Cerebellar nuclear complex (tissue), 1 donor: ENCODE measurements at places on chromosomes 5 and 9.

- no peak for DNase-seq
Measured at GRCh38 chr5:109099081-109099480, 310.7 kb downstream of the PJA2 start.

- no peak for DNase-seq
Measured at GRCh38 chr9:8890695-8891094, 1091.1 kb upstream of the DMAC1 start.

DNA sequence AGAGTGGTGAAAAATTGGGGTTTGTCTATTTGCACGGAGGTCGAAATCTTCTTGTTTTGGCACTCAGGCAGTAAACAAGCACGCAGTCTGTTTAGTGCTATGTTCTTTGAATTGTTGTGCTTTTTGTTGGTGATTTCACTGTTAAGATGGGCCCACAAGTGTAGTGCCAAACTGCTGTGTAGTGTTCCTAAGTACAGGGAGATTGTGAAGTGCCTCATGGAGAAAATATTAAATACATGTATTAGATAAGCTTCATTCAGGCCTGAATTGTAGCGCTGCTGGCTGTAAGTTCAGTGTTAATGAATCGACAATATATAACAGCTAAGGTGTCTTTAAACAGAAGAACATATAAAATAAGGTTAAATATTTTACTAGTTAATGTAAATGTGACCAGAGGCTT, 17.3 kb downstream of the SREK1 start:
- DNase-seq, result no peak

GRCh38 chr9:131791542-131792254, 51.8 kb upstream of the RAPGEF1 start:
- no peak for DNase-seq

DNA sequence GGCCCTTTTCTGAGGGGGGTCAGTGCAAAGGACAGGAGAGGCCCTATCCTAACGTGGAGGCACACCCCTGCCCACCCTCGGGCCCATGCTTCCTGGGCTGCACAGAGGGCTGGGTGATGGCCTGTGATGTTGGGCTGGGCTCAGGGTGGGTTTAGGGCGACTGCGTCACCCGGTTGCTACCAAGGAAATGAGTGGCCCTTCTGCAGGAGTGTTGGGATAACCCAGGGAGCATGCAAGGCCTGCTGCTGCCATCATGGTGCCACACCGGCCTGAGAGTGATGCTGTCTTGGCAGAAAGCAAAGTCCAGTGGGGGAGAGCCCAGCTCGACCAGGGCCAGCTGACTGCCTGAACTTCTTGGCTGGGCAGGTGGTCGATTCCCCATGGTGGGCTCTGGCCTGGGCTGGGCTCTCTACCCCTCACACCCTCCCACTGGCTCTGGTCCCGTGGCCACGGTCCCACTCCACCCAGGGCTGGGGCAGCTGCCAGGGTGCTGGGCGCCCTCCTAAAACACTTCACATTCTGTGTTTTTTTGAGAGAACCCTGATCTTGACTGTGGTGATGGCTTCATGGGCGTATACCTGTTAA, 21.5 kb upstream of the MRNIP start:
- DNase-seq, result no peak

- no peak for DNase-seq
Measured at GRCh38 chr9:111961009-111961408, 64.4 kb downstream of the UGCG start.
